ENCODE measurements at places on chromosomes 12 and 14.

GRCh38 chr12:15649347-15649746 lies 139.8 kb downstream of the EPS8 start:
- no peak for DNase-seq

- DNase-seq, result no peak
Observed at GRCh38 chr12:120100630-120101029, 15.9 kb downstream of the RAB35 start.

GRCh38 chr12:92502417-92503028 lies 200.3 kb upstream of the PLEKHG7 start:
- DNase-seq, result peak; percentile 4

GRCh38 chr12:62841846-62842245 lies 93.1 kb downstream of the PPM1H start:
- no peak for DNase-seq

DNA sequence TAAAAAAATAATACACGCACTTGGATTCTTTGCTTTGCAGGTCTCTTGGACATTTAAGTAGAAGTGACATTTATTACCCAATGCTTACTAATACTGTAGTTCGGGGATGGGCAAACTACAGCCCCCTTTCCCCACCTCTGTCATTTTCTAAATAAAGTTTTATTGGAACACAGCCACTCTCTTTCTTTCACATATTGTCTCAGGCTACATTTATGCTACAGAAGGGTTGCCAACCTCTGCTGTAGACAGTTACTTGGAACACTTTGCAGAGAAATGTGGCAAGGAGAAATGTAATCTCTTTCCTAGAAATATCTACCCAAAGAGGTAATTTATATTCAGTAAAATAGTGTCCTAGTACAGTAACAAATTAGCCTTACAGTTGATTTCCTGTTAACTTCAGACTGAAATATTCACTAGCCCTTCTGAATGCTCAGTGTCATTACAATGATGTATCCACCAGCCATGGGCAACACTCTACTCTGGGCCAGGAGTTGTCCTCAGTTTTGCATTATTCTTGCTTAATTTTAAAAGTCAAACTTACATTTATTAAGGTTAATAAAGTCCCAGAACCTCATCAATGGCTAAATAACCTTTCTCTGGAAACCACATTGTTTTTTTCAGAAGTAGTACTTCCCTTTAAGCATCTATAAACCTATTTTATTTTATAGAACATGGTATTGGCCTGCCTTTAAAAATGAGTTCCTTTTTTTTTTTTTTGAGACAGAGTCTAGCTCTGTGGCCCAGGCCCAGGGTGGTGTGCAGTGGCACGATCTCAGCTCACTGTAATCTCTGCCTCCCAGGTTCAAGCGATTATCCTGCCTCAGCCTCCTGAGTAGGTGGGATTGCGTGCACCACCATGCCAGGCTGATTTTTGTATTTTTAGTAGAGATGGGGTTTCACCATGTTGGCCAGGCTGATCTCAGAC lies 269.6 kb upstream of the AMIGO2 start:
- no peak for DNase-seq

DNA sequence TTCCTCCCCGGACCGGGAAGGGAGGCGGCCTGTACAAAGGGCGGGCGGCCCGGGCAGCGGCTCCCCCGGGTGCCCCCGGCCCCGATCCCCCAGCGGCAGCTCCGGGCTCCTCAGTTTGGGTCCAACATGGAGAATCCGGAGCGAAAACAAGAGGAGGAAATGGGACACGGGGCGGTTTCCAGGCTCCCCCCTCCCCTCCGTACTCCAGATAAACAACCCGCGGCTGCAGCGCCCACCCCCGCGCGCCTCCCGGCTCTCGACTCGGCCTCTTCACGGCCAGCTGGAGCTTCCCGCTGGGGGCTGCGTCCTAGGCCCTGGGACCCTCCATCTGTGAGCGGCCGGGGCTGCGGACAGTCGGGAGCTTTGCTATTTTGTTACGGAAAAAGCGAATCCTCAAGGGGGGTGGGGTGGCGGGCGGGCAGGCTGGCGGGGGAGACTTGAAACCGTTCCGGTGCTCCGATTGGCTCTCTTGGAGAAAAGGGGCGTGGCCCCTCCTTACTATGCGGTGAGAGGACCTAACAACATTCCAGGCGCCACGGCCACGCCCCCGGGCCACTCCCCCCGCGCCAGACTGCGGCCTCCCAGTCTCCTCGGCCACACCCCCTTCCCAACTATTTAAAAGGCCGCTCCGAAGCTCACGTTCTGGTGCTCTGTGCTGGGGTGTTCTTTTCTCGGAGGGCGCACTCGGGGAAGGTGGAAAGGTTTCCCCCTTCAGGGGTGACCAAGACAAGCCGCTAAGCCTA lies at the start of gene CTDSP2:
Gene CTDSP2 (minus strand): TSS at position 153 of the 743 bp plus-strand sequence. CDS start 294 bp downstream, outside the sequence.
- DNase-seq, result peak; percentile 99

- DNase-seq, result no peak
Observed at GRCh38 chr12:26056335-26056734, 68.5 kb downstream of the BHLHE41 start.

DNA sequence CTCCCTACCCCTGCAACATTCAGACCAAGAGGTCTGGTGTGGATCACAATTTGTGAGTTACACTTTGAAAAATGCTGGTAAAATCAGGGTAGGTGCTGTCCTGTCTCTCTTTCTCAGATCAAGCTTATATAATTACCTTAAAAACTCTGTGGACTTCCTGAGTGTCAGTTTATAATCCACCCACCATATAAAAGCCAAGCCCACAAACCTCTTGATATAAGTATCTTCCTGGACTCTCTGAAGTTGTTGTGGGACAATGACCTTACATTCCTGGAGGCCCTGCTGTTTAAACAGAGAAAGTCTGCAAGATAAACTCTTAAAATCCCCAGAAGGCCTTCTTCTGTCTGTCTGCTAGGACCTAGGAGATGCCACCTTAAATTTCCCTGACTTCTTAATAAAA lies 11.4 kb upstream of the KTN1 start:
- DNase-seq, result no peak

- no peak for DNase-seq
Observed at GRCh38 chr12:88241862-88242570, 99.9 kb downstream of the TMTC3 start.

DNA sequence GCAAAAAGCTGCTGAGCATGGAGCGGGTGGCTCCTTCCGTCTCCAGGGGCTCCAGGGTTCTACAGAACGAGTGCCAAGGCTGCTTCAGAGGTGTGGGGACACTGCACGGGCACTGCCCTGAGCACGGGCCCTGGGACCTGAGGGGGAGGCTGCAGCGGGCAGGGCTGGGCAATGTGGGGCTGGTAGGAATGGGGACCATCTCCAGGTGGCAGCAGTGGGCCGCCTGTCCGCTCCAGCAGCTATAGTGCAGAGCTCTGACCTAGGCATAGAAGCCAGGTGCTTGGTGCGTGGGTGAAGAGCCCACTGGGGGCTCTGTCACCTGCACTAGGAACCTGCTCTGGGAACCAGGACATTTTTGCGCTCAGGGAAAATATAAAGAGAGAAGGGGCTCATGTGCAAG lies 22.3 kb downstream of the HDAC7 start:
- DNase-seq, result peak; percentile 56

GRCh38 chr14:57364659-57365450 lies 25.5 kb upstream of the NAA30 start:
- DNase-seq, result no peak

GRCh38 chr12:57087691-57088353 lies 1.1 kb upstream of the NAB2 start:
- peak; percentile 77 for DNase-seq
